ENCODE measurements at places on chromosomes 11 and 22. TPM values are rescaled to one million over a fixed set of nuclear protein-coding genes. Genes with fewer than 3 reads are reported as not detected.

SYTL2 gene
- 237 TPM for total RNA-seq

TMPRSS5 gene
- 0.60 TPM for total RNA-seq

OR51B2 gene
- total RNA-seq = not detected

POLD4 gene
- total RNA-seq = 60.5 TPM

FAM180B gene
- total RNA-seq = 0.25 TPM

SCN2B gene
- total RNA-seq = not detected

MFRP gene
- not detected for total RNA-seq

FAM111B gene
- 1.4 TPM for total RNA-seq

ACR gene
- total RNA-seq = not detected

DNA sequence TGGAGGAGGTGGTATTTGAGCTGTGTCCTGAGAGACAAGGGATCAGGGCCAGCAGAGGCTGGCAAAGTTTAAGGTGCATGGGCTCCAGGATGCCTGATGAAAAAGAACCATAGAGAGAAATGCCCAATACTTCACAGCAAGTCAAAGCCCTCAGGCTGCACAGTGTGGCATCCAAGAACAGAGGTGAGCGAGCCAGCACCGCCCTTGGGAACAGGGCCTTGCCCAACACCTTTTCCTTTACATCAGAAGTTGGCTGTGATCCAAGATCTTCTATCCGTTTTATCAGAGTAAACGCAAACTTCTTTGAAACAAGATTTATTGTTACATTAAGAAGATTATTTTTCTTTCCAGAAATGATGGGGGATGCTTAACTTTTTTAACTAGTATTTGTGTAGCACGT, 1.4 kb downstream of the B3GNT6 start:
- DNase-seq = no peak

- DNase-seq = no peak
Observed at GRCh38 chr22:24161909-24162308, 19.4 kb upstream of the SUSD2 start.

- DNase-seq = no peak
Observed at GRCh38 chr11:4704790-4705334, 278 bp downstream of the MMP26 start.

DNA sequence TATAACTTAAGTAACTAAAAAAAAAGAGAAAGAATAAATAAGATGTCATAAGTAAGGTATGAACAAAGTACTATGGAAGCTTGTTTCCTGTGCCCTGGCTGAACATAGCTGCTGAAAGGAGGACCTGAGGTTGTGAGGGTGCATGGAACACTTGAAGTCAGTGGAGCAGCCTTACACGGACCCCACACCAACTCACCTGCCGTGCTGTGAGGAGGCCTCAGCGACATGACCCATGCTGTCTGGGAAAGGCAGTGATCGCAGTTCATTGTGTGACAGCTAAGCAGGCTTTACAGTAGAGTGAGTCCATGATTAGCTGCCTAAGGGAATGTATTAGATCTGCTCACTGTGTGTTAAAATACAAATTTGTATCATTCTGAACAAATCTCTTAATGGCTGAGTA, 17.6 kb downstream of the RASSF10 start:
- DNase-seq = no peak

DNA sequence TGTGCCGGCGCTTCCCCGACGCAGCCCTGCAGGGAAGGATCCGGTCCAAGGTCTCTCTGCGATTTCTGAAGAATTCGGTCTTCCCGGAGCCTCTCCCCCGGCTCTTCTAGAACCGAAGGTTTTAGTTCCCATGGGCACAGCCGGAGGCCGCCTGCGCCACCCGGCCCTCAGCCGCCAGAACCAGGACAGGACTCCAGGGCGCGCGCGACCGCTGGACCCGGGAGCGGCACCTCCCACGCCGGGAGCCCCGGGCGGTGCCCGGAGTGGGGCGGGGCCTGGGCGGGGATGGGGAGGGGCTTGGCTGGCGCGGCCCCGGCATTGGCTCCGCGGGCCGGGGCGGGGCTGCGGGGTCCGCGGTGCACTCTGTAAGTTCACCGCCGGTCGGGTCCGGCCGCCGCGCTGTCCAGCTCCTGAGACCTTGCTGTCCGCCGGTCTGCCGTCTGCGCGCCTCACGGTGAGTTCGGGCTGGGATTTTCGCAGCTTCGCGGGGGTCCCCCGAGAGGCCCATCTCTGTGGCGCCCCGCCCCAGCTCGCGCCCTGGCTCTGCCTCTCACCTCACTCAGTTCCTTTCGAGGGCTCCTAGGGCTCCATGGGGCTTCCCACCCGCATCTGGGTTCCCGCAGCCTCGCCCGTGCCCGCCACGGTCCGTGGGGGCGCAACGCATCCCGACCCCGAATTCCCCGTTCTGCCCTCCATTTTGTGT, at the start of gene CDC42EP2:
Gene CDC42EP2, plus strand, starts transcription at position 366 of the 703 bp plus-strand sequence. CDS start 6,033 bp downstream, outside the sequence.
- DNase-seq = peak; percentile 54

- DNase-seq = no peak
Observed at GRCh38 chr11:74956397-74957015, 7.4 kb downstream of the SPCS2 start.

- DNase-seq = peak; percentile 11
Observed at GRCh38 chr22:23060612-23061400, 9.5 kb upstream of the GNAZ start.

DNA sequence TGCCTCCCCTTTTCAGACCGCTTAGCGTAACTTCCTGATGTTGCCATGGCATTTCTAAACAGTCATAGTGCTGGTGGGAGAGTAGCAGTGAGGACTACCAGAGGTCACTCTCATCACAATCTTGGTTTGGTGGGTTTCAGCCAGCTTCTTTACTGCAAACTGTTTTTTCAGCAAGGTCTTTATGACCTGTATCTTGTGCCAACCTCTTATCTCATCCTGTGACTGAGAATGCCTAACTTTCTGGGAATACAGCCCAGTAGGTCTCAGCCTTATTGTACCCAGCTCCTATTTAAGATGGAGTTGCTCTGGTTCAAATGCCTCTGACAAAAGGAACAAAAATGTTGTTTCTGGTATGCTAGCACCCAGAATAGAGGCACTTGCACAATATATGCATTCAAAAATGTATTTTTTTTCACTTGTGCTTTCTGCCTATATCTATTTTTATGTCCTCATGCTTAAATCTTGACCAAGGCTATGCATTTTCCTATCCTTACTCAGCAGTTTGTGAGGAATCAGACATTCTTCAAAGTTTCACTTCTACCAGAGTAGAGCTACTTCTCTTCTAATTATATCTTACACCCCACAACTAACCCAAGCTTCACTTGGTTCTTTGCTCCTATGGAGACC, 16.1 kb upstream of the OR51M1 start:
- DNase-seq = no peak

DNA sequence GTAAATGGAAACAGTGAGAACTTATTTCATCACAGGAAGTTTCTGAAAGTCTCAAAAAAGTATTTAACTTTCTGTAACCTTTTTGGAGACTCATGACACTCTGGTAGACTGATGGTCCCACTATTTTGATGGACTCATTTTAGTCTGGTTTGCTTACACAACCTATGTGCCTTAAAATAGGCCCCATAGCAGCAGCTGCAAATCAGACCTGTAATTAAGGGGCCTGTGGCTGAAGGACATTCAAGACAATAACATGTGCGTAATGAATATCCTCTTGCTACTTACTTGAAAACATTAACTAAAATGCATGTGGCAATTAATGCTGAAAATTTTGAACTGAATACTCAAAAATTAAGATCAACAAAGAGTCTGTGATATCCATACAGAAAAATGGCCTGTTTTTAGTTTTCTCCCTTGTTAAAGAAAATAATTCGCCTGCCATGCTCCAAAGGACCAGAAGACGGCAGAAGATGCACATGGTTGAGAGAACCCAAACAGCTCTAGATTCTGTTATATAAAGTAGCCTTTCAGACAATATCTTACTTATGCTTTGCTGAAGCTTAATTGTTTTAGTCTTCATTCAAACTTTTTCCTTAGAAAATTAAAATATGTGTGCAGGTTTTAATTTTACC, 568.5 kb downstream of the KCNA4 start:
- DNase-seq = no peak

DNA sequence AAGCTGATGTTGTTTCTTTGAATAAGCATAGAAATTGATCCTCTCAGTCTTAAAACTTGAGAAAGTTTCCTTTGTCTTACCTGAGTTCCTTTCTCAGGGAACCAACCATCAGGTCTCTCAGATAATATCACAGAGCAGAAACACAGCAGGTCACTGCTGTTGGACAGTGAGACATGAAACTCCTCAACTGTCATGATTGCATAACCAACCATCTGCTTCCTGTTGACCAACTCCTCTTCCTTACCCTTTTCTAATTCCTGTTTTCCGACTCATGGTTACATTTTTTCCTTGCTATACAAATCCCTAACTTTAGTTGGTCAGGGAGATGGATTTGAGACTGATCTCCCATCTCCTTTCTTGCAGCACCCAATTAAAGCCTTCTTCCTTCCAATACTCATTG, 845.3 kb downstream of the FAM181B start:
- DNase-seq = no peak

- DNase-seq = no peak
Observed at GRCh38 chr11:65437436-65438227, 15.0 kb downstream of the NEAT1 start.

DNA sequence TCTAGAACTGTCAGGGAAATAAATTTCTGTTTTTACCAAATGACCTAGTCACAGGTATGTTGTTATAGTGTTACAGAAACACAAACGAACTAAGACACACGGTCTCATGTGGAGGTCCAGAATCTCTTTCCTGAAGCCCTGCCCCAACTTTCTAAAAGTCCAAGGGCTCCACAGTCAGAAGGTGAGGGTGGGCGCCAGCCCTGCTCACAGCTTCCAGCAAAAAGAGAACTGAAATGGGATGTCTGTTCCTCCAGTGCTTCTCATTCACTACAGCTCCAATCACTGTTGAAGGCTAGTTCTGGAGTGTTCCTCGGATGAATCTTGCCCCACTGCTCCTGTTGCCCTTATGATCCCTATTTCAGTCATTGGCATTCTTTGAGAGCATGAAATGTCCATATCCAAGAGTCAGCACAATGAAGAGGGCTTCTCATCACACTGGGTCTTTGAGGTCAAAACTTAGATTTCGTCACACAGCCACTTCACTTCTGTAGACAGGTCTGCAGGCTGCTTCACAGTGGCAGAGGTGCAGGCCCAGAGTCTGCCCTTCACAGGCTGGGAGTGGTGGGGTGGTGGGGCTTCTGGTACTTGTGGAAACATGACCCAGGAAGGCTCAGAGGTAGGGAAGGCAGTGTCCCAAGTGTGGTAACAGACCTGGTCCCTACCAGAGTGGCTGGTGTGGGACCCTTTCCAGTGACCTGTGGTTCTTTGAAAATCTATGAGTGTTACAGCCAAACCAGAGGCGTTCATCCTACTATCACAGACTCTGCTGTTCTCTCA, 34.9 kb downstream of the FAM181B start:
- DNase-seq = no peak

DNA sequence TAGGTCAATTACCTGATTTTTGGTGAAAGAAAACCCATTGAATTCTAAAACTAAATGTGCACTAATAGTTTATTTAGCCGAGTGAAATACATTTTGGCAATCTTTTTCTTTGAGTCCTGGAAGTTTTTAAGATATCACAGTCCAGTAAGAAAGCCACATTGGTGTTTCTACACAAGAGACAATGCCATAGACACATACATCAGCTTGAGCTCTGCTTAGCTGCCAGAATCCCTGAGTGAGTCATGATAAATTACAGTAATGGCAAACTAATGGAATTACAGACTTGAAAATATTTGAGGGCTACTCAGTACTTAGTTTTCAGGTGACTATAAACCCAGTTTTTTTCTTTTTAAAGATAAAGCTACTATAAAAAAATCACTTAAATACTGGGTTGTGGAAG, 155.4 kb downstream of the OR4C45 start:
- no peak for DNase-seq

GRCh38 chr11:6608011-6608410, 4.0 kb downstream of the TAF10 start:
- no peak for DNase-seq

DNA sequence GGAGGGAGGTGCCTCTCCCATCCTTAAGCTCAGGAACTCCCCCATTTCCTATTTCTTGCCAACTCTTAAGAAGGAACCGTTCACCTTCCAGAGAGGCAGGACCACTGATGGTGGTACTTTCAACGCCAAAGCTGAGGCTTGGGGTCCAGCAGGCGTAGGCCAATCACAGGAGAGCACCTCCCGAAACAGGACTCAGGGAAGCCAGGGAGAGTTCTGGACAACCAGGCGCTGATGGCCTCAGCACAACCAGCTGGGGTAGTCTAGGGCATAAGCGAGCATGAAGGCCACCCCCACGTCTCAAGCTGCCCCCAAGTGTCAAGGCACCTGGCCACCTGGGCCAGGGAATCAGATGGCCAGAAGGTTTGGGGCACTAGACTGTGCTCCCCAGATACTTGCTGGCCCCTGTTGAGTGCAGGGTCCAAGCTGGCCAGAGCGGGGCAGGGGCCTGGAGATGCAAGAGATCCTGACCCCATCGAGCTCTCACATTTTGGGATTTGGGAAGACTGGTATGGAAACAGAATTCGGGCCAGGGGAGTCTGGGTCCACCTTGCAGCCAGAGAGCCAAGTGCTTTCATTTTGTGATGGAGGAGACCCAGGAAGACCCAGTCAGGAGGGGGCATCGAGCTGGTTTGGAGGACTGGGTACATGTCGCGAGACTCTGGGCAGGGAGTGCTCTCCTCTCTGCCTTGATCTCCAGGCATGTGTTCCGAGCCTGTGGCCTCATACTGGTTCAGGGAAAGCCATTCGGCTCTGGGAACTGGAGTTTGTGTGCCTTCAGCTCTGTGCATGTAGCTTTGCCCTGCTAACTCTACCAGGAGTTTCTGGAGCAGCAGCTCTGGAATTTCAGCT, 926 bp downstream of the CD6 start:
- DNase-seq = peak; percentile 65

- no peak for DNase-seq
Observed at GRCh38 chr22:30176431-30176830, 70.1 kb downstream of the LIF start.

All from natural killer cell (primary cell).